ENCODE measurements at places on chromosomes 7 and 10.

GRCh38 chr7:16211402-16211925 lies 209.9 kb downstream of the CRPPA start:
- no peak for DNase-seq

DNA sequence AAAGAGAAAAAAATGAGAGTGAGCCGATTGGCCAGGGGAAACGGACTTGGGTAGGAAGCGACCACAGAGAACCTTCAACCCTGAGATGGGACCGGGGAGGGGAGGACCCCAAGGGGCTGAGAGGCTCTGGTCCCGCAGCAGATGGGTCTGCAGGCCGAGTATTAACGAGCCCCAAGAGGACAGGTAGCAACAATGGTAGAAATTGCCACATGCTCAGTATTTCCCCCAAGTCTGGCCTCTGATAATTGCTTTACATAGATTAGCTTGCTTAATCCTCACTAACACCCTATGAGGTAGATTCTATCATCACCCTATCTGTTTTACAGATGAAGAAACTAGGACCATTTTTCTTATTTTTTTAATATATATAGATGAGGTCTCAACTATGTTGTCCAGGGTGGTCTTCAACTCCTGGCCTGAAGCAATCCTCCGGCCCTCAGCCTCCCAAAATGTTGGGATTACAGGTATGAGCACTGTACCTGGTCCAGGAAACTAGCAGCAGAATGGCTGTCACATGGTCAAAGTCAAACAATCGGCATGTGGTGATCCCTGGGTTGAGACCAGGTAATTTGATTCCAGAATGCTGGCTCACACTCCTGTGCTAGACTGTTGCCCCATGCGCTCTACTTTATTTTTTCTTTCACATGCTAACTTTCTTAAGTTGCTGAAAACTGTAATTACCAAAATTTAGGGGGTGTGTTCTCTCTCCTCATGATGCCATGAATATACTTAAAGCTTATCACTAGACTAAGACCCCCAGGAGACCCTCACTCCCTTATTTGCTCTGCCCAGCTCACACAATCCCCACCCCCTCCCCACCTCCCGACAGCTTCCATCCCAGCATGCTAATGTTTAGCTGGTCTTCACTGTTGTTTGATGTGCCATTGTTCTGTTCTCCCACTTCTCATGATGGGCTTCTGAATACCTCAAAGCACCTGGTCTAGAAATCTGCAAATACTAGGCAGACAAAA lies 67.9 kb upstream of the AFAP1L2 start:
- DNase-seq: no peak

GRCh38 chr10:77601488-77601887 lies 36.1 kb downstream of the KCNMA1 start:
- no peak for DNase-seq

DNA sequence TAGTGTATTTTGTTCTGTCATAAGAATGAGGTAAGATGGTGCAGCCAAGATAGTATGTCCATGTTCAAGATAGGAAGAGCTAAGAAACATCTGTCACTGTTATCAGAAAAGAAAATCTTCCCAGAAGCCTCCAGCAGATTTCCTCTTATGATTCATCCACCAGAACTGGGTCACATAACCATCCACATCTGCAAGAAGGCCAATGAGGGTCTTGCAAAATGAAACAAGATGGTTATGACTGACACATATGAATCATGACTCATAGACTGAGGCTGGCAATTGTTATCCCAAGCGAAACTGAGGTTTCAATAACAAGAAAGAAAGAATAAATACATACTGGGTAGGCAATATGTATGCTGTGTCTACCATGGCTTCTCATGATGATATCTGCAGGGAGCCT lies 30.3 kb downstream of the CCNJ start:
- peak; percentile 20 for DNase-seq

DNA sequence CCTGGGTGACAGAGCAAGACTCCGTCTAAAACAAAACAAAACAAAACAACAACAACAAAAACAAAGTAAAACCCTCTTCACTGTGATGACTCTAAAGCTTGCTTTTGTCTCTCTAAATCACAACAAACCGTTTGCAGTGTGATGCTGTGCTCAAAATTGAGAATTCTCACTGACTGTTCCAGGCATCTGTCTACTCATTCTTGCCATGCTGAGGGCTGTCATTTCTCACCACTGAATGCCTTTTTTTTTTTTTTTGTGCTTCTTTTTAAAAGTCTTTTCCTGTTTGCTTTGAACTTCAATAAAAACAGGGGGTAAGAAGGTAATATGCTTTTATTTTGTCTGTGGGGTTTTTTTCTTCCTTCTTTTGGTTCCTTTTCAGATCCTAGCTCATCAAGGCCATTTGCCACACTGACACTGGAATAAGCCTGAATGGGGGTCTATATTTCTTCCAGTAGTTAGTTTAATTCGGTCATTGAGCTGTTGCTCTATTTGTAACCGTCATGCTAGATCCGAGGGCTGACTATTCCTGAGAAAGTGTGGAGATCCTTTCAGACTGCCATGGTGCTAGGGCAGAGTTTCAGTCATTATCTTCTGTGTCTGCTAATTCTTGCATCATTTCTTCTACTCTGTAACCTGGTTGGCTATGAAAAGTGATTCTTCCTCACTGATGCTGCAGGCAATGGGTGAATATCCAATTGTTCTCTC lies 10.6 kb downstream of the FAS start:
- DNase-seq: no peak

GRCh38 chr7:105788356-105788755 lies 88.0 kb downstream of the ATXN7L1 start:
- DNase-seq: no peak

GRCh38 chr10:133176546-133176945 lies 16.5 kb downstream of the KNDC1 start:
- DNase-seq: no peak
